ENCODE measurements at places on chromosomes 7 and 10.

- DNase-seq, result no peak
Observed at GRCh38 chr10:77877441-77878344, 48.9 kb downstream of the DLG5 start.

GRCh38 chr10:26860102-26860442 is 686 bp downstream of the ABI1 start:
- DNase-seq, result peak; percentile 63

- no peak for DNase-seq
Observed at GRCh38 chr10:105707603-105708002, 1066.5 kb downstream of the SORCS3 start.

DNA sequence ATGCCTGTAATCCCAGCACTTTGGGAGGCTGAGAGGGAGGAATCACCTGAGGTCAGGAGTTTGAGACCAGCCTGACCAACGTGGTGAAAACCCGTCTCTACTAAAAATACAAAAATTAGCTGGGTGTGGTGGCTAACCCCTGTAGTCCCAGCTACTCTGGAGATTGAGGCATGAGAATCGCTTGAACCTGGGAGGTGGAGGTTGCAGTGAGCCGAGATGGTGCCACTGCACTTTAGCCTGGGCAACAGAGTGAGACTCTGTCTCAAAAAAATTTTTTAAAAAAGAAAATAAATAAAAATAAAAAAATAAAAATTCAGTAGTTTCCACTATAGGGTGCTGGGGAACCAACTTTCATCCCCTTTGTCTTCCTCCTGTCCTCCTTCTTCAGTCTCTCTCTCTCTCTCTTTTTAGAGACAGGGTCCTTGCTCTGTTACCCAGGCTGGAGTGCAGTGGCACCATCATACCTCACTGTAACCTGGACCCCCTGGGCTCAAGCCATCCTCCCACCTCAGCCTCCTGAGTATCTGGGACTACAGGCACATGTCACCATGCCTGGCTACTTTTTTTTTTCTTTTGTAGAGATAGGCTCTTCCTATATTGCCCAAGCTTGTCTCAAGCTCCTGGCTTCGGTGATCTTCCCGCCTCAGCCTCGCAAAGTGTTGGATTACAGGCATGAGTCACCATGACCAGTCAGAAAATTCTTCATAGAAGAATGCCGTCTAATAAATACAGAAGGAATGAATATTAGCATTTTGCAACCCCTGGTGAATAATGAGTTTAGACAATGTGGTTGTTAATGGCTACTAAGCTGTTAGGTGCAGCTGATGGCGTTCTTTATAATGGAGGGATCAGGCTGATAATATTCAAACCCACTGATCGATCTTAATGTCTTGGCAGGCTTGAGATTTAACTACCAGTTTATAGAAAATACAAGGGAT is 20.6 kb downstream of the RBM20 start:
- no peak for DNase-seq

DNA sequence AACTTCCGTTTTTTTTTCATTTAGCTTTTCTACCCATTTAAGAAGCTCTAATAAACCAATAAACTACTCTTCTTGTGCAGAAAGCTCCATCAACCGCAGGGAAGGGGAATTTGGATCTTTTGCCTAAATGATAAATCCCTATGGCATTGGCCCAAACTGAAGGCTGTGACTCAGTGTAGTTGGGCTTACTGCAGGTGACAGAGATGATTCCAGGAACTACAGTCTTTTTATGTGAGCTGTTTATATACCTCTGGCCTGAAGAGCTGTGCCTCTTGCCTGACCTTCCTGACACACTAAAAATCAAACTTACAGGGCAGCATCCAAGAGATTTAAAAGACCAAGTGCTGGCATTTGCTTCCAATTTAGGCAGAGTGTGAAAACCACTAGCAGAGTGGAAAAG is 25.2 kb downstream of the ABCB1 start:
- DNase-seq, result no peak

DNA sequence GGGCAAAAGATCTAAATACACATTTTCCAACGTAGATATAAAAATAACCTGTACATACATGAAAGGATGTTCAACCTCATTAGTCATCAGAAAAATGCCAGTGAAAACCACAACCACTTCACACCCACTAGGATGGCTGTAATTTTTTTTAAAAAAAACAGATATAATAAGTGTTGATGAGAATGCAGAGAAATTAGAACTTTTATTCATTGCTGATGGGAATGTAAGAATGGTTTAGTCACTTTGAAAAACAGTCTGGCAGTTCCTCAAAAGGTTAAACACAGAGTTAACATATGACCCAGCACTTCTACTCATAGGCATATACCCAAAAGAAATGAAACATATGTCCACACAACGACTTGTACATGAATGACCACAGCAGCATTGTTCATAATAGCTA is 32.3 kb upstream of the PRKCQ start:
- DNase-seq, result no peak

- DNase-seq, result no peak
Observed at GRCh38 chr7:10156972-10157371, 816.7 kb upstream of the PHF14 start.

GRCh38 chr7:115127399-115128021 is 205.6 kb downstream of the MDFIC start:
- no peak for DNase-seq

DNA sequence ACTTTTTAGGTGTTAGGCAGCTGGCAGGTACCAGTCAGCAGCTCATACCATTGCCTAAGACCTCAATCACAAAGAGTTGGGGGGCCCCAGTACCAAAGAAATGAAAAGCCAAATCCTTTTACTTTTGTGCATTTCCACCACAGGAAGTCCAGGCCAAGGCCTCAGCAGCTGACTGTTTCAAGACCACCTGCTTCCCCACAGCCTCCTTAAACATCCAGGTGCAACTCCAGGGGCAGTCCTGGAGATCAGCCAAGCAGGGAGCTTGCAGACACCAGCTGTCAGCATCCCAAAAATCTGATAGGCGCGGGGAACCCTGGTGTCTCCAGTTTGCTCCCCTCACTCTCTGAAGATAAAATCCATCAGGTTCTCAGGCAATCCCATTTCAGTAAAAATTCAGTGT is 91.5 kb upstream of the EFCAB10 start:
- no peak for DNase-seq

- DNase-seq, result no peak
Observed at GRCh38 chr10:83673316-83673715, 466.0 kb upstream of the GHITM start.

DNA sequence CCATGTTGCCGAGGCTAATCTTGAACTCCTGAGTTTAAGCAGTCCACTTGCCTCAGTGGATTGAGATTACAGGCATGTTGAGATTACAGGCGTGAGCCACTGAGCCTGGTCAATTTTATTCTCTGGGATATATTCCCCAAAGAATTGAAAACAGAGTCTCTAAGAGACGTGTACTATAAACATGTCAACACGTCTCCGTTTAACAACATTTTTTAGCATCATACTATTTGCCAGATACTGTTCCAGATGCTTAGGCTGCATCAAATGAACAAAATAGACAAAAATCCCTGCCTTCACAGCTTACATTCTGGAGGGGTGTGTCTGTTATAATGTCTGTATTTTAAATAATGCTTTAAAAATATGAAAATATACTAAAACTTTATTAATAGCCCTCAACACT is 54.1 kb upstream of the PRKG1 start:
- DNase-seq, result no peak

DNA sequence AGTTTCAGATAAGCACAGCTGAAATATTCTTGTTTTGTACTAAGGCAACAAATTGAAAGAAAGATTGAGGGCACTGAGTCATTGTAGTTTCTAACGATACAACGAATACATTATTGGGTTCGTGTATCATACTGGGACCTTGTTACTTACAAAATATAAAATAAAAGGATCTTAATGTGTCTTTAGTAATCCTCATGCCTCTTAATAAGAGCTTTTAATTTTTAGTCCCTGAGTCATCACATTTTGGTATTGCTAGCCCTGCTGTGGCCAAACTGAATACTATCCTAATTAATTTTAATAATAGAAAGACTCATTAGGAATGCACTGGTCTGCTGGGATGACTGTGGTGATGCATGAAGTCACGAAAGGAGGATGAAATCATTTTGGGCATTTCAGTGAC is 309.7 kb downstream of the EXOC4 start:
- no peak for DNase-seq

- no peak for DNase-seq
Observed at GRCh38 chr10:14186245-14186644, 144.5 kb downstream of the FRMD4A start.

DNA sequence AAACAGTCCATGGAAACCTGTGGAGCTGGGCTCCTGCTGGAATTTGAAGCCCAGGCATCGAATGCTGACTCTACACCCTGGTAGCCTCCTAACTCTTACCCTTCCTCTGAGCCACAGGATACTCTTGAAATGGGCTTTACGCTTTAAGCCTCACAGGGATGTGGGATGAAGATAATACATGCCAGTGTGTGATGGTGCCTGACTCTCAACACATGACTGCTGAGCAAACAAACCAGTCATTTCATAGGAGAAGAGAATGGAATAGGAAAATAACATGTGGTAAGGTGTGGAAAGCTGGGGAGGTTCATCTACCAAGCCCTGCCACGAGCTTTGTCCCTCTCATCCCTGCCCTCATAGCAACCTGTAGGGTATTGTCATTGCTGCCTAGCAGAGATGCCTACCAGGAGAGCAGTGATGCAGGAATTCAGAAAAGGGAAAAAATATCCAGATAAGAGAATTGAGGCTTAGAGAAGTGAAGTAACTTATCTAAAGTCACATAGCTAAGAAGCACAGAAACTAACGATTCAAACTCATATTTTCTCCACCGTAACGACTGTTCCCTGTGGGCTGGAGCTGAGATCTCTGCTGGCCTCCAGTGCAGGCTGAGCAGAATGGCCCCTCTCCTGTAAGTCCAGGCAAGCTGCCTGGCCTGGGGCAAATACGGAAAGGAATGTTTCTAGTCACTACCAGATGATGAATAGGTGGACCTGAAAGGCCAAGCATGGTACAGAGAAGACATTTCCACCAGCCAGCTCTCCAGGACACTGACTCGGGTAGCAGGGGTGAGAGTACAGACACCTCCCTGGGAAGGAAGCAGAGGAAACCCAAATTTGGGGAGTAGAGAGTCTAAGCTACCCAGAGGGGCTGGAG is 90.2 kb upstream of the DUSP5 start:
- DNase-seq, result no peak

- no peak for DNase-seq
Observed at GRCh38 chr7:55179931-55180682, 161.3 kb downstream of the EGFR start.

- DNase-seq, result no peak
Observed at GRCh38 chr7:44604941-44605340, 1.5 kb upstream of the OGDH start.

DNA sequence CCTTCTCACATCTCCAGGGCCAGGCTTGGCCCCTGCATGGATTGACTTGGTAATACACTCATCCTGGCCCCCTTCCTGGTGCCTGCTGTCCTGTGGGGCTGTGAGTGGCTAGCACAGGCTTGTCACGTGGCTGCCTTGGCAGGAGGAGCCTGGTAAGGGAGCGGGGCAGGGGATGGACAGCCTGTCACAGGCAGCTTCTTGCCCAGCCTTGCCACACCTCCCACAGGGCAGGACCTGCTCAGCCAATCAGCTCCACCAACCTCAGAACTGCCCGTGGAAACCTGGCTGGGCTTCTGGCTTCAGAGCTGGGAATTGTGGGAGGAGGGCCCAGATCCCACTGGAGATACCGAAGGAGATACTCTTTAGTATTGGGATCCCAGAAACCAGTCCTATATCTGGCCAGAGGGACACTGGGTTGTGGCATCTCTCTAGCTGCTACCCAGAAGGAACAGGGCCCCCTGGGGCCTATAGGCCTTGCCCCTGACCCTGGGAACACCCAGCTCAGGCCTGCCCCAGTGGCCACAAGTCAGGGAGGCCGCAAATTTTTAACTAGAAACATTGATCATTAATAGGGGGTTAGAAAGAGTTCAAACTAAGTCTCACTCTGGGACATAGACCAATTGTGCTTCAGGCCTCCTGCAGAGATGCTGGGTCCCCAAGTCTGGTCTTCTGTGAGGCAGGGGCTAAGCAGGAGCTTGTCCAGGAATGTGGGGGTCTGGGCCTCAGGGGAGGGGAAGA is at the start of gene HOGA1:
HOGA1 (plus strand) TSS at position 330 of the 738 bp plus-strand sequence; CDS start at position 645, 315 bp downstream.
- DNase-seq, result no peak

DNA sequence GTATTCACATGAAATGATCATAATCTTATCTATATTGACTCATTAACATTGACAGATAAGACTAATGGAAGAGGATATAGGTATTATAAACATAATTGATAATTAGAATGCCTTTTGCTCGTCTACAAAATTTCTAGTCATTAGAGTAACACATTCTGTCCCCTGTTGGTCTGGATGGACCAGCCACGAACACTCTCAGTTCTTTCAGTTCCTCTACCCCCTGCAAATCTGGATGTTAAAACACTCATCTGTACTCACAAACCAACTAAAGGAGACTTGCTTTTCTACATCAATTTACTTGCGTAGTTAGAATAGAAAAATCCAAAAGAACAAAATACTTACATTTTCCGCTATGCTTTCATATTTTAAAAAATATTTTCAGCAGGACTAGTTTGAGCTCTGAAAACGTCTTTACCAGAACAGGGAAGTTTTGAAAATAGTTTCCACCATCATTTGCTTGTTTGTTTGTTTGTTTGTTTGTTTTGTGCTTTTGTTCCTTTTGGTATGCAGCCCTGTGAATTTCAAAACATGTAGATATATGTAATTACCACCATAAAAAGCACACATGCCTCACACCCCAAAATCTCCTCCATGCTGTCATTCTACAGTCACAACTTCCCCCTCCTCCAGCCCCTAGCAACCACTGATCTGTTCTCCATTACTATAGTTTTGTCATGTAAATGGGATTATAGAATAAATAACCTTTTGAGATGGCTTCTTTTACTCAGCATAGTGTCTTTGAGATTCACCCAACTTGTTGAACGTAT is 103.8 kb downstream of the FZD1 start:
- no peak for DNase-seq

DNA sequence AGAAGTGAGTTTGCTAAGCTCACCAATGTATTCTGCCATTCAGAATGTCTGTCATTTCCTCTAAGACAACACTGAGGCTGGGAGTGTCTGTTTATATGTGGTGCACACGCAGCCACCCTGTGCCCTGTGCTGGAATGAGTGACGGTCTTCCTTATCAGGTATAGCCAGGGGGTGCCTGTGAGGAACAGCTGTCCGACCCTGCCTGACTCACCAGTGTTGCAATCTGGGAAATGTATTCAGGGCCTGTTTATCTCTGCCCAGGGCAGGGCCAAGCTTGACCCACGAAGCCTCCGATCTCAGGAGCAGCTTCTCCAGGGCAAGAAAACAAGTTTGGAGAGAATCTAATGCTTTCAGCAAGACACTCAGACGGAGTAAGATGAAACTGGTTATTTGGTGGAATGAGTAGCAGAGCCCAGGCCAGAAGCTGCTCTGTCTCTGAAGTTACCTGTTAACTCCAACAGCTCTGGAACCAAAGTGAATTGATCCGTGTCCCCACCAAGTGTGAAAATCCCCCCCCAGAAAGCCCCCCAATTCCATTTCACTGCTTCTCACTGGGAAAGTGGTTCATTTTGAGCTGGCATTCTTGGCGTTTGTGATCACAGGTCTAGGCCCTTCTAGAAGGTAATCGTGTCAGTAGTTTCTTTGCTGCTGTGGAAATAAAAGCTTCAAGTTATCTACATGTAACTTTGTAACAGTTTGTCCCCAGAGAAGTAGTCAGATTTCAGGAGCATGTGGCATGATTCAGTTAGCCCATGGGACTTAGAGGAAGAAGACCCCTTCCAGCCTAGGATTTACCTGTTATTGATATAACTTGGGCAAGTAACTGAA is 6.1 kb upstream of the UBE2H start:
- DNase-seq, result no peak
